NCI-H510A (cell line): ENCODE measurements at places on chromosomes 4 and X.

- no peak for DNase-seq
Measured at GRCh38 chrX:139784807-139785206, 76.8 kb upstream of the MCF2 start.

DNA sequence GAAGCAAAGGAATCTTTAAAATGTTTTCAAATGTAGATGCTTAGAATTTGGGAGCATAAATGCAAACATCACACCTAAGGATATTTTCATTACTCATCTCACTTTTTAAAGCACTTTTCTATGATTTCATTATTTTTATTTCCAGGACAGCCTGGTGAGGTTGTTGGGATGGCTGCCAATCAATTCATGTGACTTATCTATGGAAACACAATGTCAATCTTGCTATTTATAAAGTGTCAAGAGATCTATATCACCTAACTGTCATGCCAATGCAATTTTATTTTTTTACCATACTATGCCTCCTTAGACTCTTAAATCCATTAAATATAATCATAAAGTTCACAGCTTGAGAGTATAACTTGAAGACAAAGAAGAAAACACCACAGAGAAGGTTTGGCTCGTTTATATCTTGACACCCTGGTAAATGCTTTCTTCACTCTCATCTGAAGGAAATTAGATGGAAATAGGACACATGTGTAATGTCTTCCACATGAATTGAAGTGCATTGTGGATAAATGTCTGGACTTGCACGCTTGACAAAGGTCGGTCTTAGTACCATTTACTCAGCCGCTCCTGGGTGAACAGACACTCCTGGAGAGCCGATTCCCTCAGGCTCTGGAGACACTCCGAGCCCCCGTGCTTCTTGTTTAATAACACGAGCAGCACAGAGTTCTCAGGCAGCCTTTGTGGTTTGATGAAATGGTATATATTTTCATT lies 425.7 kb upstream of the FAT1 start:
- DNase-seq = no peak

- DNase-seq = no peak
Measured at GRCh38 chrX:110477593-110478228, 119.1 kb downstream of the RTL9 start.

DNA sequence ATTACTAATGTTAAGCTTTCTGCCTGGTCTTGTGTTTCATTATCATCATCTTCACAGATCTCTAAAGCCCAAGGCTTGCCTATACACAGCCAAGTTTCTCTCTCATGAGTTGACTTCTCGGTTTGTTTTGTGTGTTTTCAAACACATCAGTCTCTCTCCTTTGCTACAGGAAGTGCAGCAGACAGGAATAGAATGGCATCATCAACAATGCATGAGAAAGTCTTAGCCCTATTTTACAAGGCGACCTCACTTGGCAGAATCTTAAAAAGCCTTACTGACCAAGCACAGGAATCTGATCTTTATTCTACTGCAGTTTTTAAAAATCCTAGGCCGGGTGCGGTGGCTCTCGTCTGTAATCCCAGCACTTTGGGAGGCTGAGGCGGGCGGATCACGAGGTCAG lies 36.8 kb downstream of the CC2D2A start:
- no peak for DNase-seq
